Skin of body (tissue), 3 donors: ENCODE measurements at places on chromosomes 7 and 10. TPM values are rescaled to one million over a fixed set of nuclear protein-coding genes. Genes with fewer than 3 reads are reported as not detected.

The TBRG4 gene
- total RNA-seq: 34.1 TPM

The ASZ1 gene
- not detected for total RNA-seq

The ZNF425 gene
- total RNA-seq: 2.4 TPM

The TMEM26 gene
- total RNA-seq: 5.1 TPM

The THSD7A gene
- 6.9 TPM for total RNA-seq

The ZNF862 gene
- total RNA-seq: 11.4 TPM

The BET1 gene
- 40.5 TPM for total RNA-seq
